ENCODE measurements at places on chromosomes 13 and 19. TPM values are rescaled to one million over a fixed set of nuclear protein-coding genes. Genes with fewer than 3 reads are reported as not detected.
A peak's percentile ranks its signal among the peaks of the same experiment; 100 is the strongest.

DNA sequence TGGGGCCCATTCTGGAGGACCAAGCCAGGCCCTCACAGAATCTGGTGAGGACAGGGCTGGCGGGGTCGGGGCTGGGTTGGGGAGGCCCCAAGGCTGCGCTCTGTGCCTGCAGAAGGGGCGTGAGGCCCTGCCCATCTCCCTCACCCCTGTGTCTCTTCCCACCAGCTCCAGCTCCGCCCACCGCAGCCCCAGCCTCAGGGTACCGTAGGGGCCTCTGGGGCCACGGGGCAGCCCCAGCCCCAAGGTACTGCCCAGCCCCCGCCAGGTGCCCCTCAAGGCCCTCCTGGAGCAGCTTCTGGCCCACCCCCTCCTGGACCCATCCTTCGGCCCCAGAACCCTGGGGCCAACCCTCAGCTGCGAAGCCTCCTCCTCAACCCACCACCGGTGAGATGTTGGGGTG lies 15.4 kb upstream of the PTOV1 start:
- H3K27ac ChIP-seq, result no peak overlapping the region
- H3K4me3 ChIP-seq, result no peak overlapping the region
- no peaks in the 10 kb centered on the region for H3K27me3 ChIP-seq
- no peaks in the 10 kb centered on the region for H3K4me1 ChIP-seq
- no peak for DNase-seq

GRCh38 chr13:76917095-76917494 lies 30.9 kb upstream of the KCTD12 start:
- H3K4me1 ChIP-seq, result no peaks in the 10 kb centered on the region
- no peak overlapping the region for H3K4me3 ChIP-seq
- H3K27ac ChIP-seq, result no peak overlapping the region

DNA sequence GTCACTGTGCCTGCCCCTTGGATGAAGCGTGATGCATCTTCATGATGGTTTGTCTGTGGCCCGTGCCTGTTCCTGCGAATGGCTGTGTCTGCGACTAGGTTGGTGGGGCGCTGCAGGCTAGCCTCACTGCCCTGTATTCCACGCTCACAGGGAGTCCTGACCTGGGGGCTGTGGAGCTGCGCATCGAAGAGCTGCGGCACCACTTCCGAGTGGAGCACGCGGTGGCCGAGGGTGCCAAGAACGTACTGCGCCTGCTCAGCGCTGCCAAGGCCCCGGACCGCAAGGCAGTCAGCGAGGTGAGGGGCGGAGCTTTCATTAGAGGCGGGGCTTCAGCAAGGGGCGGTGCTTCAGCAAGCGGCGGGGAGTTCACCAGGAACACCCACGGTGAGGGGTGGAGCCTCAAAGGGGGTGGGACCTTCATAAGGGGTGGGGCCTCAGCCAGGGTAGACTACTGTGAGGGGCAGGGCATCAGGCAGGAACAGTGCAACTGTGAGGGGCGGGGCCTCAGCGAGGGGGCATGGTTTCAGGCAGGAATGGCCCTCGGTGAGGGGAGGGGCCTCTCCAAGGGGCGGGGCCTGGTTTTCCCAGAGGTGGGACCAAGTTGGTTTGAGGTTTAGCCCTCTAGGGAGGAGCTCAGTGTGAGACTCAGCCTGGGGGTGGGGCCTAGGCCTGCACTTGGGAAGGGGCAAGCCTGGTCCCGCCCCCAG lies 17.2 kb downstream of the PKN1 start:
- H3K4me1 ChIP-seq, result peaks cover 7% of the 10 kb centered on the region
- H3K36me3 ChIP-seq, result peaks cover 35% of the 10 kb centered on the region
- H3K27ac ChIP-seq, result no peak overlapping the region

- no peak overlapping the region for H3K4me3 ChIP-seq
- peaks cover 52% of the 10 kb centered on the region for H3K4me1 ChIP-seq
- no peaks in the 10 kb centered on the region for H3K27me3 ChIP-seq
- no peak overlapping the region for H3K27ac ChIP-seq
These were observed 13.3 kb downstream of the TDRD3 start for GRCh38 chr13:60410299-60410698.

DNA sequence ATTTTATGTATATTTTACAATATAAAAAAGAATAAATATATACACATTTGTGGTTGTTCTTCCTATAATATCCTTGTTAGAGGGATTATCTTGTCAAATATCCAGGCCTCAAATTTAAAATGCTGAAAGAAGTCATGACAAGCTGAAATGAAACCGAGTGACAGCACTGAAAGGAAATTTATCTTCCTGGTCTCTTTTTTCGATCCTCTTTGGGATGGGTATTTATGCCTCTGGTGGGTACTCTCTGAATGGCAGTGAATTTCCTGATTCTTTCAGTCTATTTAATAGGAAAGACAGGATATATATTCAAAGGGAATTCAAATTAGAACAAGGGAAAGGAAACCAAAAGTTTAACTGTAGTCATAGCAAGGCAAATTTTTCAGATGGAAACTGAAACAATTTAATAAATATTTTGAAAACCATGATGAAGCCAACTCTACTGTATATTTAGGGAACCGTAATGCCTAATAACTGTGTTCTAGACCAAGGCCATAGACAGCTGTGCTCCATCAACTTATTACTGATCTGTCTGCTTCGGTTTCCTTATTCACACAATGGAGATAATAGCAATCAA lies 97.9 kb downstream of the DLEU7 start:
- no peak overlapping the region for H3K27ac ChIP-seq
- no peaks in the 10 kb centered on the region for H3K27me3 ChIP-seq
- no peak overlapping the region for H3K4me3 ChIP-seq

DNA sequence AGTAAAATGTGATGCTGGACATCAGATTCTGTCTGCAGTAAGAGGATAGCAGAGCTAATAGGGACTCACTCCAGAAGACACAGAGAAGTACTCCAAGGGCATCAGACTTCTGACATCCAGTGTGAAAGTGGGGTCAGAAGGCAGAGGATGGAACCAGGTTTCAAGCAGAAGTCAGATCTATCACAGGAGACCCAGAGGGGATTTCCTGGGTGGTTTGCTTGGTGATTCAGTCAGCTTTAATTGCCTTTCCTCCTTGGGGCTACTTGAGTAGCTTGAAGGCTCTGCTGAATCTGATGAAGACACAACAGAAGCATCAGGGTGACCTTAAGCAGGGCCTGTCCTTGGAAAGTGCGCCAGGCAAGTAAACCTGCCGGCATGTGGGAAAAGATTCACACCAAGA lies 300.6 kb downstream of the COG6 start:
- no peak overlapping the region for H3K27ac ChIP-seq
- peak; percentile 75 for DNase-seq
- no peaks in the 10 kb centered on the region for H3K36me3 ChIP-seq
- H3K4me1 ChIP-seq, result peaks cover 60% of the 10 kb centered on the region
- H3K27me3 ChIP-seq, result no peaks in the 10 kb centered on the region
- H3K4me3 ChIP-seq, result no peak overlapping the region

DNA sequence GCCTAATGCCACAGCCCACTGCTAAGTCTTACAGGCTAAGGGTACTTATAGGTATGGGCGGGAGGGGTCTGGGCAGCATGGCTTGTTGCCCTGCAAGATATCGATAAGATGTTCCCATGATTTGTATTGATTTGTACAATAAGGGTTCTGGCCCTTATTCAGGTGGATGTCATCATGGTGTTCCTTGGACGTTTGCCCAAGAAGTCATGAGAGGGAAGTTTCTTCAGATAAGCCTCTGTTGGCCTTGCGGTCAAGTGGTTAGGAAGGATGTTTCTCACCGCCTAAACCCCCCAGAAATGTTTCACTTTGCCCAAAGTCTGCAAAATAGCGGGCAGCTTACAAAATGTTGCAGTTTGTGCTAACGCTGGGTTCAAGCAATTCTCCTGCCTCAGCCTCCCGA lies 7.3 kb downstream of the PARP4 start:
- no peaks in the 10 kb centered on the region for H3K27me3 ChIP-seq
- no peak overlapping the region for H3K4me3 ChIP-seq
- H3K27ac ChIP-seq, result no peak overlapping the region
- H3K36me3 ChIP-seq, result peaks cover 5% of the 10 kb centered on the region
- H3K4me1 ChIP-seq, result peaks cover 15% of the 10 kb centered on the region

GRCh38 chr19:34405892-34406660 lies 1.9 kb downstream of the PDCD2L start:
- no peak overlapping the region for H3K4me3 ChIP-seq
- peaks cover 20% of the 10 kb centered on the region for H3K36me3 ChIP-seq
- H3K27me3 ChIP-seq, result no peaks in the 10 kb centered on the region

DNA sequence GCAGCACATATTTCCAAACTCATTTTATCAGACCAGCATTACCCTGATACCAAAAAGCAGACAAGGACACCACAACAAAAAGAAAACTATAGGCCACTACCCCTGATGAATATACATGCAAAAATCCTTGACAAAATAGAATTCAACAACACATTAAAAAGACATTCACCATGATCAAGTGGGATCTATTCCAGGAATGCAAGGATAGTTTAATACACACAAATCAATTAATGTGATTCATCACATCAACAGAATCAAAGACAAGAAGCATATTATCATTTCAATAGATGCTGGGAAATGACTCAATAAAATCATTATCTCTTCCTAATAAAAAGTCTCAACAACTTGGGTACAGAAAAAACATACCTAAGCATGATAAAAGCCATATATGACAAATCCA lies 11.2 kb downstream of the ZNF347 start:
- H3K4me3 ChIP-seq, result no peak overlapping the region
- peaks cover 88% of the 10 kb centered on the region for H3K36me3 ChIP-seq
- H3K27ac ChIP-seq, result no peak overlapping the region

DNA sequence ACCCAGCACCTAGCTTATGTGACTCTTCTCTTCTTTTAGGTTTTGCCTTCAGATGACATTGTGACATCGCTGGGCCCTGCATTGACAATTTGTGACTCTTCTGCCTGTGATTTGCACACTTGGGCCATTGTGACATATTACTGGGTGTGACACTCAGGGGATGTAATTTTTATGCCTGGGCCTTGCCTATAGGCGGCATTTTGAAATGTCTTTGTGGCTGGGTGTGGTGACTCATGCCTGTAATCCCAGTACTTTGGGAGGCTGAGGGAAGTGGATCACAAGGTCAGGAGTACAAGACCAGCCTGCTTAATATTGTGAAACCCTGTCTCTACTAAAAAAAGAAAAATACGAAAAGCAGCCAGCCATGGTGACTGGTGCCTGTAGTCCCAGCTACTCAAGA lies 28.4 kb upstream of the ZNF681 start:
- no peak overlapping the region for H3K27ac ChIP-seq
- H3K4me3 ChIP-seq, result no peak overlapping the region
- DNase-seq, result no peak

DNA sequence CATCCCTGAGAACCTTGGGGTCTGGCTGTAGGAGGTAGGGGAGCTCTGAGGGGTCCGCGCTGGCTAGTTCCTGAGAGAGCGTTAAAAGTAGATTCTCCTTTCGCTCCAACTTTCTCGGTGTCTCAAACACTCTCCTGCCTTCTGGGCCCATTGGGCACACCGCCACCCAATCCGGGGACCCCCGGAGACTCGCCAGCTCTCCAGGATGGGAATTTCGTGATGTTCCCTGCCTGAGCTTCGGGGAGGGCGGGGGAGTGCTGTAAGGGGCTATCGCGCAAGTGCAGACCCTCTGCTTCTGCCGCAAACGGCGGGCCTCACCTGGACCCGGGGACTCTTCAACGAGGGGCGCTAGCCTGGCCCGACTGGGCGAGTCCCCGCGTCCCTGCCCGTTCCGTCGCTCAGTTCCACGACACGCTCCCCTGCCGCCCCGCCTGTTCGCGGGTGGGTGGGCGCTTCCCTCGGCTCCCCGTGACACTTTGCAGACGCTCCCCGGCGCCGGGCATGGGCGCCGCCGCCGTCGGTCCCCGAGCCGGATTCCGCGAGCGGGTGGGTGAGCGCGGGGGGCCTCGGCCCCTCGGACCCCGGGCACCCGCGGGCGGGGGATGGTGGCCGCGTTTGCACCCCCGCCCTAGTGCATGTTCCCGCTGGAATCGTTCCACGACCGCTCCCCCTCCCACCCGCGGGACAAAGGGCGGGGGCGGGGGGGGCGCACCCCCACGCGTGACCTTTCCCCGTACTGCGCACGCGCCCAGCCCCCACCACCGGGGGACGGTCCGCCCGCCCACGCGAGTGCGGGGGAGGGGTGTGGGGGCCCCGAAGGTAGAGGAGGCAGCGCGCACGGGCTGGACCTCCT lies at the start of gene CCDC106:
Gene CCDC106, plus strand, starts transcription at position 481 of the 853 bp plus-strand sequence. CDS start 835 bp downstream, outside the sequence.
- H3K4me3 ChIP-seq, result peak within 1 kb of the TSS; percentile 77
- H3K27ac ChIP-seq, result peak within 1 kb of the TSS; percentile 85
- H3K4me1 ChIP-seq, result peaks cover 53% of the 10 kb centered on the region
- DNase-seq, result peak; percentile 49

The LRRC25 gene
- total RNA-seq, result not detected

The CPAMD8 gene
- total RNA-seq, result 0.41 TPM

The TICAM1 gene
- 16.5 TPM for total RNA-seq

The TTC9B gene
- total RNA-seq, result not detected

The CEACAM16 gene
- total RNA-seq, result not detected

All from activated naive CD4-positive, alpha-beta T cell treated with anti-CD3 and anti-CD28 coated beads for 36 hours (primary cell).